Adrenal gland (tissue), 19 donors: ENCODE measurements at places on chromosomes 12 and 14. TPM values are rescaled to one million over a fixed set of nuclear protein-coding genes. Genes with fewer than 3 reads are reported as not detected.

IFNG-AS1 gene
- not detected for total RNA-seq

IRAK3 gene
- 11.7 TPM for total RNA-seq

DNA sequence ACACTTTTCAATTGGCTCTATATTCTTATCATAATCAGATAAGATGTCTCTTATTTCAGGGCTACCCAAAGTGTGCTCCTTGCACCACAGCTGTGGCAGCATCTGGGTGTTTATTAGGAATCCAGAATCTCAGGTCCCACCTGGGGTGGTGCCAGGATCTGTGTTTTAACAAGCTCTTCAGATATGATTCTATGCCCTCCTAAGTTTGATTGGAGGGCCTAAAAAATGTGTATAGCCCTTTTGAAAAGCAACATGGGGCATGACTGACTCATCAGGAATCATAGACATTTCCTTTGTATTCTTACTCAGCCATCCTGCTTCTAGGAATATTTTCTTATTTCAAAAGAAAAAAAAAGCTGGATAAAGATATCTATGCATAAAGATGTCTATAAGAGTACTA is 103.1 kb downstream of the HELB start:
- no peaks in the 10 kb centered on the region for H3K4me1 ChIP-seq
- no peak overlapping the region for H3K4me3 ChIP-seq
- H3K27me3 ChIP-seq, result no peaks in the 10 kb centered on the region
- H3K36me3 ChIP-seq, result no peaks in the 10 kb centered on the region

- H3K27ac ChIP-seq, result no peak overlapping the region
- H3K4me1 ChIP-seq, result no peaks in the 10 kb centered on the region
- no peaks in the 10 kb centered on the region for H3K27me3 ChIP-seq
- no peak overlapping the region for H3K4me3 ChIP-seq
- no peaks in the 10 kb centered on the region for H3K36me3 ChIP-seq
- no peak for DNase-seq
Observed at GRCh38 chr14:22821193-22822015, 6.2 kb upstream of the SLC7A7 start.

VRTN gene
- not detected for total RNA-seq

GRCh38 chr14:59707778-59708561 is 131.4 kb upstream of the CCDC175 start:
- DNase-seq, result no peak
- H3K4me3 ChIP-seq, result no peak overlapping the region
- H3K36me3 ChIP-seq, result no peaks in the 10 kb centered on the region
- H3K27ac ChIP-seq, result no peak overlapping the region

DNA sequence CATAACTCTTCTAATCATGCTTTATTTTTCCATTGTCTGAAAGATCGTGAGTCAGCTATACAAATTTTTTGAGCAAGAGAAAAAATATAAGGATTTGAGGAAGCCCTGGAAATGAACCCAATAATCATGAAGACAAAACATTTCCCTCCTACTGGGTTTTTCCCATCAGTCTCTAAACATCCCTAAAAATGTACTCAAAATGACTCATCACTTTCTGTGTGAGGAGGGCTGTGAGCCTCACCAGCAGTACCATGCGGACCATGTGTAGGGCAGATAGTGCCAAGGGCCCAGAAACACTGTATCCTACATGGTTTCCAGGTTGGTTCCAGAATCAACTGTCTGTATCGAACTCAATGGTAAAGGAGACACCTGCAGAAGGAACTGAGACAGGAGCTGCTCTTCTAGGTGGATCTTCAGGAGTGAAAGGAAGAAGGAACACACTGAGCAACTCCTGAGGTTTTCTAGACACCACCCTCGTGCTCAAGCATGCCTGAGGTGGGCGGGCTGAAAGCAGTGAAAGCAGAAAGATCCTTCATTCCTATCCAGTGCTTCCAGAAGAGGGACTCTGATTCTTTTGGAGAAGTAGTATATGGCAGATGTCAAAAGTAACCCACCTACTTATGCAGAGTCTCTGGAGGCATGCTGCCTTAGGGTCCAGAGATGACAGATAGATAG is 48.6 kb upstream of the RHOJ start:
- H3K27me3 ChIP-seq, result no peaks in the 10 kb centered on the region
- no peaks in the 10 kb centered on the region for H3K36me3 ChIP-seq
- H3K4me1 ChIP-seq, result no peaks in the 10 kb centered on the region
- no peak overlapping the region for H3K27ac ChIP-seq
- no peak overlapping the region for H3K4me3 ChIP-seq

- H3K36me3 ChIP-seq, result no peaks in the 10 kb centered on the region
- H3K4me3 ChIP-seq, result no peak overlapping the region
- H3K4me1 ChIP-seq, result no peaks in the 10 kb centered on the region
- H3K27me3 ChIP-seq, result no peaks in the 10 kb centered on the region
- H3K27ac ChIP-seq, result no peak overlapping the region
Observed at GRCh38 chr12:65327207-65328076, 49.0 kb downstream of the MSRB3 start.

USP44 gene
- total RNA-seq, result 1.2 TPM

- H3K4me1 ChIP-seq, result no peaks in the 10 kb centered on the region
- no peak overlapping the region for H3K27ac ChIP-seq
- no peak for DNase-seq
- no peak overlapping the region for H3K4me3 ChIP-seq
- no peaks in the 10 kb centered on the region for H3K36me3 ChIP-seq
- no peaks in the 10 kb centered on the region for H3K27me3 ChIP-seq
Observed at GRCh38 chr12:102800565-102800964, 116.5 kb downstream of the PAH start.

DNA sequence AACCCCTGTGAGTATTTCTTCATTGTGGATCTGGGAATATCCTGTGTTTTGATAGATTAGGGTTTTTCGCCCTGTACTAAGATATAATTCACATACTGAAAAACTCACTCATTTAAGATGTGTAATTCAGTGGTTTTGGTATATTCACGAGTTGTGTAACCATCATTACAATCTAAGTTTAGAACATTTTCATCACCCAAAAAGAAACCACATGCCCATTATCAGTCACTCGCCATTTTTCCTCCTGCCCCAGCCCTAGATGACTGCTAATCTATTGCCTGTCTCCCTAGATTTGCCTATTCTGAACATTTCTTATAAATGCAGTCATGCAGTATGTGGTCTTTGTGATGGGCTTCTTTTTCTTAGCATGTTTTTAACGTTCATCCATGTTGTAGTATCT is 67.9 kb upstream of the ATF1 start:
- no peaks in the 10 kb centered on the region for H3K27me3 ChIP-seq
- no peaks in the 10 kb centered on the region for H3K4me1 ChIP-seq
- DNase-seq, result no peak
- H3K4me3 ChIP-seq, result no peak overlapping the region

- no peak for DNase-seq
- no peaks in the 10 kb centered on the region for H3K36me3 ChIP-seq
- no peaks in the 10 kb centered on the region for H3K4me1 ChIP-seq
- no peaks in the 10 kb centered on the region for H3K27me3 ChIP-seq
Observed at GRCh38 chr12:43348221-43348620, 203.8 kb downstream of the ADAMTS20 start.

- DNase-seq, result no peak
- no peaks in the 10 kb centered on the region for H3K36me3 ChIP-seq
- H3K4me1 ChIP-seq, result no peaks in the 10 kb centered on the region
- no peak overlapping the region for H3K27ac ChIP-seq
Observed at GRCh38 chr14:41642367-41642766, 35.7 kb downstream of the LRFN5 start.

DNA sequence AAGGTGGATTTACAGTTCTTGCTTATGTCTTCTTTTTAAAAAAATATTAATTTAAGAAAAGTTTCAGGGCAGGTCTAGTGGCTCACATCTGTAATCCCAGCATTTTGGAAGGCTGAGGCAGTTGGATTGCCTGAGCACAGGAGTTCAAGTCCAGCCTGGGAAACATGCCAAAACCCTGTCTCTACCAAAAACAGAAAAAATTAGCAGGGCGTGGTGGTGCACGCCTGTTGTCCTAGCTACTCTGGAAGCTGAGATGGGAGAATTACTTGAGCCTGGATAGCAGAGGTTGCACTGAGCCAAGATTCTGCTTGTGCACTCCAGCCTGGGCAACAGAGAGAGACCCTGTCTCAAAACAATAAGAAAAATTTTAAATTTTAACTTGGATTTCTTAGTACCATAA is 5.4 kb upstream of the TAS2R46 start:
- no peaks in the 10 kb centered on the region for H3K27me3 ChIP-seq
- peak; percentile 49 for DNase-seq
- no peaks in the 10 kb centered on the region for H3K36me3 ChIP-seq
- H3K4me3 ChIP-seq, result no peak overlapping the region
- H3K27ac ChIP-seq, result no peak overlapping the region

AQP6 gene
- not detected for total RNA-seq

GRCh38 chr14:101191721-101192660 is 288.5 kb upstream of the RTL1 start:
- H3K27ac ChIP-seq, result no peak overlapping the region
- H3K4me3 ChIP-seq, result no peak overlapping the region
- peak; percentile 14 for DNase-seq

DNA sequence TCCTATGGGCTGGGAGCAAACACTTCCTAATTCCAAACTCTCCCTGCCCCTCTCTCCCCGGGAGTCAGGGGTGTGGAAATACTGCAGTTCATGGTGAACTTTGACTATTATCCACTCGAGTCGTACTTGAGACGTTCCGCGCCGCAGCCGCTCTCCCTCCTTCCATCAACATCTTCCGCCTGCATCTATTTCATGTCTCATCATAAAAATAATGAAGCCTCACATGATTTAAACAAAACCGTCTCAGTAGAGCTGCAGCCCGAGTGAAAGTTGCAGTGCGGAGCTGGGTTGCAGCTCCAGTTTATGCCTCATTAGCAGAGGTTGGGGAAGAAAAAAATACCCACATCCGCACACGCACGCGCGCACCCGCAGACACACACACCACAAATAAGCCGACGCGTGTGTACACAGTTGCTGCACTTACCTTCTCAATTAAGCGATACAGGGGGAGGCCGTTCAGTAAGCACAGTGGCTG is 283 bp downstream of the LMO3 start:
- H3K4me3 ChIP-seq, result peak overlapping the region; percentile 32
- peak overlapping the region; percentile 59 for H3K27ac ChIP-seq
- H3K27me3 ChIP-seq, result no peaks in the 10 kb centered on the region

- no peaks in the 10 kb centered on the region for H3K27me3 ChIP-seq
- no peak for DNase-seq
- no peaks in the 10 kb centered on the region for H3K4me1 ChIP-seq
- no peaks in the 10 kb centered on the region for H3K36me3 ChIP-seq
- no peak overlapping the region for H3K4me3 ChIP-seq
Observed at GRCh38 chr12:32390572-32391219, 8.7 kb upstream of the FGD4 start.

ACSM4 gene
- not detected for total RNA-seq

DNA sequence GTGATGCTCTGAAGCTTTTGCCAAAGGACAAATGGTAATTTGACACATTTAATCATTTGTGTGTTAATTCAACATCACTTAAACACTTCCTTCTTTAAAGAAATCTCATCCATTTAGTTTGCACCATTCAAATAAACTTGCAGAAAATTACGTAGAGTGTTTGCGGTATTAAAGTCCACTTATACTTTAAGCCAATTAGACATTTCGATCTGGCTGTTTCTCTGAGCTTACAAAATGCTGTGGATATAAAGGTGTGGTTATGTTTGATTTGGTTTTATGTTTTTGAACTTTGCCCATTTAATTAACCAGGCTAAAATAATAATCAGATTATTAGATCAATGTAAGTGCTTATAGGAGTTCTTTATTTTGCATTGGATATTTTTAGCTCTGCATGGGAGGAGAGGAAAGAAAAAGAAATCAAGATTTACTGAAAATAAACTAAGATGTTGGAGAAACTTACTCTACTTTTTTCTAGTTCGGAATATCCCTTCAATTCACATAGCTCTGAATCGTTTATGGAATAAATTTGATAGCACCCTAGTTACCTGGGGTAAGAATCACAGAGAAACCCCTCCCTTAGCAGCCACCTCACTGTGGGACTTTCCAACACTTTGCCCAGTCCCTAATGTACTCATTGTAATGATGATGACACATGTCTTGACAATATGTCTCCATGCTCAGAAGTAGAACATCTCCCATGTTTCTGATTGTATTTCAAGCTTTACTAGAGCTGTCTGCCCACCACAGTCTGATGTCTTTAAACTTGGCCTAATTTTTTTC is 268.0 kb downstream of the BTG1 start:
- peaks cover 5% of the 10 kb centered on the region for H3K4me1 ChIP-seq
- H3K36me3 ChIP-seq, result no peaks in the 10 kb centered on the region
- no peak for DNase-seq
